Regular cardiac myocyte (primary cell): ENCODE measurements at places on chromosomes 7 and 10. TPM values are rescaled to one million over a fixed set of nuclear protein-coding genes. Genes with fewer than 3 reads are reported as not detected.

Gene AKR1B15
- not detected in 2 replicates for total RNA-seq

Gene MINDY3
- total RNA-seq, result 39.1 and 42.8 TPM in 2 replicates

Gene UBE2D1
- 6.7 and 13.0 TPM in 2 replicates for total RNA-seq

Gene CLRN3
- not detected in 2 replicates for total RNA-seq

Gene PRF1
- total RNA-seq, result not detected in 2 replicates
